ENCODE measurements at places on chromosomes 11 and 22. TPM values are rescaled to one million over a fixed set of nuclear protein-coding genes. Genes with fewer than 3 reads are reported as not detected.

The OR5D14 gene
- polyA plus RNA-seq: not detected

GRCh38 chr11:1156506-1157340 lies 1.0 kb upstream of the MUC5AC start:
- DNase-seq: no peak

DNA sequence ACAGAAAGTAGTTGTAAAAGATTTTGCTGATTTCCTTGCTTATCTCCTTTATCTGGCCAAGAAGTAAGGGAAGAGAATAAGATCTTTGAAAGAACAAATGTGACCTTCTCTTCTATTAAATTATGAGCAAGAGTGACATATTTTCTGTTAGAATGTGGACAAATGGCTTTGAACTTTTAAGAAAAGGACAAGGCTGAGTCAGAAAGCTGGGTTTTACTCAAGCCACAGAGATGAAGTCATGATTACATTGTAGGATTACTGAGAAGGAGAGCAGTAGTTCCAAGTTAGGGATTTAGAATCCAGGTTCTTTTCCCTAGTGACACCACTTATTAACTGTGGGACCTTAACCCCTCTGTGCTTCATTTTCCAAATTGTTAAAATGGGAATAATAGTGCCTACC lies 13.5 kb downstream of the CCDC90B start:
- DNase-seq: peak; percentile 57

The SMC1B gene
- polyA plus RNA-seq: not detected

The PRG3 gene
- not detected for polyA plus RNA-seq

DNA sequence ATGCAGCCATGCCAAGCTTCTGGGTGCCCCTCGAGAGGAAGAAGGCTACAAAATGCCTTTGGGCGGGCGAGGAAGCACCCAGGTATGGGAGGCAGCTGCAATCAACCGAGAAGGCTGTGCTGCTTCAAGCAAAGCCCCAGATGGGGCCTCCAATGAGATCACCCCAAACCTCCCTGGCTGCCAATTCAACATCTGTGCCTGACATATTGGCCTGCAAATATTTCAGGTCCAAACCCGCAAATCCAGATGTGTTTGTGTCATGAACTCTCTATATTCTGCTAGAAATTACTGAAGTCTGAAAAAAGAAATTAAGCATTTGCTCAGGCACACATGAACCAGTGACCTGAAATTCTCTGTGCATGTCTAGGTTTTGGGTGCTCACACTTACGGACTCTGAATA lies 78.8 kb upstream of the RCN1 start:
- DNase-seq: no peak

- DNase-seq: no peak
Observed at GRCh38 chr11:17827006-17827405, 92.4 kb downstream of the KCNC1 start.

The PNPLA3 gene
- 4.8 TPM for polyA plus RNA-seq

DNA sequence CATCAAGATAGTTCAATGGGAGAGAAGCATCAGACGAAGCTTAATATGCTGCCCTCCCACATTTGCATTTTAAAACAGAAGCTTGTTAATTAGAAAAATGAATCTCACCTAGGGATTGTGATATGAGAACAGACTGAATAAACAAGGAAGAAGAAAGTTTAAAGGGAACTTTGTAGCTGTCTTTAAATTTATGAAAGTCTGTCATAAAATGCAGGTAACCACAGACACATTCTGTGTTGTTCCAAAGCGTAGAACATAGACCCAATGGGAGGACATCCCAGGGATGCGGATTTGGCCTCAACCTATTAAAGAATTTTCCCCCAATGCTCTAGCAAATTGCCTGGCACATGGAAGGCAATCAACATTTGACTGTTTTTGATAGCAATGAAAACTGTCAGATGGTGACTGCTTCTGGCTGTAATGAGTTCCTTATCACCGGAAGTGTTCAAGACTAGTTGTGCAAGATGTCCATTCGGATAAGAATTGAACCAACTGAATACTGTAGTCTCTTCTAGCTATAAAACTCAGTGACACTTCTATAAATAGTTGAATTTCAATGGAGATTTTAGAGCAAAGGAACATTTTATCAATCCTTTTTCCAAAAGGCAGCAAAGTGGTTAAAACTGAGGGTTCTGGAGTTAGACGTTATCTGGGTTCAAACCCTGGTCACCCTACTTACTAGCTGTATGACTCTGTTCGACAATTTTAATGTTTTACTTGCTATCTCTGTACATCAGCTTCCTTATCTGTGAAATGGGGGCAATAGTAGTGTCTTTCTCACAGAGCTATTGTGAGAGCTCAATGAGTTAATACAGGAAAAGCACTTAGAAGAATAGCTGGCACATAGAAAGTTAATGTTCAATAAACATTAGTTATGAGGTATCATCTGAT lies 64.9 kb downstream of the LIF start:
- no peak for DNase-seq

DNA sequence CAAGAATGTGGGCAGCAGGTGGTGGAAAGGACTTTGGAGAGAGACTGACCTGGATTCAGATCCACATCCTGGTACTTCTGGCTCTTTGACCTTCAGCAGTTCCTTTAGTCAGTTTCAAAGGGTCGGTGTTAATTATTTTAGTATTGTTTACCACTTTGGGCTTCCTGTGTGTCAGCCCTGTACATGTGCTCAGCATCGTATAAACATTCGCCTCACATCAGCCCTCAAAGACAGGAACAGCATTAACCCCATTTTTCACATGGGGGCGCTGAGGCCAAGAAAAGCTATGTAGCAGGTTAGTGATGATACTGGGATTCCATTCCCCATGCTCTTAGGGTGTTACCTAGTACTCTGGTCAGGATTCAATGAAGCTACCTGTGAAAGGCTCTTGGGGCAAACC lies 72.1 kb upstream of the YWHAH start:
- DNase-seq: no peak

The PHLDA2 gene
- polyA plus RNA-seq: 13.7 TPM

GRCh38 chr11:86983021-86983488 lies 27.9 kb upstream of the FZD4 start:
- no peak for DNase-seq

GRCh38 chr22:32661296-32661695 lies 140.2 kb upstream of the TIMP3 start:
- DNase-seq: peak; percentile 81

- no peak for DNase-seq
Observed at GRCh38 chr11:48093795-48094642, 113.7 kb downstream of the PTPRJ start.

DNA sequence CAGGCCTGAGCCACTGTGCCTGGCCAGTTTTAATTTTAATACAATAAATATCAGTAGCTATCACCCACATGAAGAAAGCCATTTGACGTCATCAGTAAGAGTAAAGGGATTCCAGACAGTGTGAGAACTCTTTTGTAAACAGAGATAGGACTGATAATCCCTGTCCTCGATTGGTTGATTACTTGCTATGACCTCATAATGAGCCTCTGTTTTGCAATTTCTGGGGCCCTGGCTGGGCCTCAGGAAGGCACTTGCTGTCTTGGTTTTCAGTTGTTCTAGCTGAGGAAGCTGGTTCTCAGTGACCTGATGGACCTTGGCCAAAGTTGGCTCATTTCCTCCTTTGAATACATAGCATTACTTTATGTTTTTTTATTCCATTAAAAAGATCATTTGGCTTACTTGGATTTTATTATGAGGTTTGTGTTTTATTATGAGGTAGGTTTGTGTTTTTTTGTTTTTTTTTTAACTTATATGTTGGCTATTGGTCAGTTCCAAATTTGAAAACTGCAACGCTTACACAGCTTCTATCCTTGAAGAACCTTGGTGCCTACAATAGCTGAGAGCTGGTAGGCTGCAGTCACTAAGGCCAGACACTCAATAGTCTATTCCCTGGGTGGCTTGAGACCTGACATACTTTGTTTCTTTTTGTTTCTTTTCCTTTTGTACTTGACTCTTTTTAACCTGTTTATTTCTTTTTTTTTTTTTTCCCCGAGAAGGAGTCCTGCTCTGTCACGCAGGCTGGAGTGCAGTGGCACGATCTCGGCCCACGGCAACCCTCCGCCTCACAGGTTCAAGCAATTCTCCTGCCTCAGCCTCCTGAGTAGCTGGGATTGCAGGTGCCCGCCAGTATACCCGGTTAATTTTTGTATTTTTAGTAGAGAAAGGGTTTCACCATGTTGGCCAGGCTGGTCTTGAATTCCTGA lies 20.0 kb downstream of the MARK2 start:
- no peak for DNase-seq

The SERPINH1 gene
- polyA plus RNA-seq: 1,604 TPM

GRCh38 chr11:3781423-3781822 lies 15.9 kb downstream of the NUP98 start:
- DNase-seq: no peak

GRCh38 chr11:1017269-1018005 lies 19.1 kb downstream of the MUC6 start:
- DNase-seq: no peak

GRCh38 chr11:71423181-71423790 lies 24.9 kb downstream of the DHCR7 start:
- DNase-seq: no peak

GRCh38 chr11:111737444-111738210 lies 28.6 kb downstream of the PPP2R1B start:
- no peak for DNase-seq

DNA sequence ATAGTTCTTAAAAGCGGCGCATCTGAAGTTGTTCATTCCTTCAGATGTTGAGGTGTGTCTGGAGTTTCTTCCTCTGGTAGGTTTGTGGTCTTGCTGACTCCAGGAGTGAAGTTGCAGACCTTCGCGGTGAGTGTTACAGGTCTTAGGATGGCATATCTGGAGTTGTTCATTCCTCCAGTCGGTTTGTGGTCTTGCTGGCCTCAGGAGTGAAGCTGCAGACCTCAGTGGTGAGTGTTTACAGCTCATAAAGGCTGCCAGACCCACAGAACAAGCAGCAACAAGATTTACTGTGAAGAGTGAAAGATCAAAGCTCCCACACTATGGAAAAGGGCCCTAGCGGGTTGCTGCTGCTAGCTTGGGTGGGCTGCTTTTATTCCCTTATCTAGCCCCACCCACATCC lies 201.7 kb upstream of the PDGFD start:
- DNase-seq: no peak

DNA sequence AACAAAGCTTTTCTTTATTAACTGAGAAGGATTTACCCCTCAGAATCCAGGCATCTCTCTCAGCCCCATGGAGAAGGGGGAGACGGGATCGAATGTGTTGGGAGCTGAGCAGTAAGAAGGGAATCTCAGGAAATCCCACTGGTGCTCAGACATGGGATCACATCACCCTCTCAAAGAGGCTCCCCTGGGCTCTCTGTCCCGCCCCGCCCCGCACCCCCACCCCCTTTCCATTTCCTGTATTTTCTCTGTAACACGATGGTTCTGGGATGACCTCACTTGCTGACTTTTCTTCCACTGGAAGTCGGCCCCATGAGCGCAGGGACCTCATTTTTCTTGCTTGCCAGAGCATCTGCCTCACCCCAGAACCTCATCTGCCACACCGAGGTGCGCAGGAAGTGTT lies 100.0 kb downstream of the RPS6KA4 start:
- DNase-seq: no peak

GRCh38 chr11:62705413-62705812 lies 1.8 kb downstream of the BSCL2 start:
- DNase-seq: no peak

DNA sequence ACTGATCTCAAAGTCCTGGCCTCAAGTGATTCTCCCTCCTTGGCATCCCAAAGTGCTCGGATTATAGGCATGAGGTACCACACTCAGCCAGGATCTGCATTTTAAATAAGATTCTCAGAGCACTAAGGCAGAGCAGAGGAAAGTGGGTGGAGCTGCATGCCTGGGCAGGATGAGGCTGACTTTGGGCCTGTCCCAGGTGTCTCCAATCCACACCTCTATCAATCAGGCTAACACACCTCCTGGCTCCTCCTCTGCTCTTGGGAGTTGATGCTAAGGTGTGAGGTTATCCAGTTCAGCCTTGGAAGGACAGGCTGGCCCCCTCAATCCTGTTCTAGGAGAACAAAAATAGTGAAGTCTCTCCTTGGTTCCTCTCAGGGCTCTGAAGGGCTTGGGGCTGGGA lies 30.2 kb upstream of the P2RY2 start:
- DNase-seq: no peak

DNA sequence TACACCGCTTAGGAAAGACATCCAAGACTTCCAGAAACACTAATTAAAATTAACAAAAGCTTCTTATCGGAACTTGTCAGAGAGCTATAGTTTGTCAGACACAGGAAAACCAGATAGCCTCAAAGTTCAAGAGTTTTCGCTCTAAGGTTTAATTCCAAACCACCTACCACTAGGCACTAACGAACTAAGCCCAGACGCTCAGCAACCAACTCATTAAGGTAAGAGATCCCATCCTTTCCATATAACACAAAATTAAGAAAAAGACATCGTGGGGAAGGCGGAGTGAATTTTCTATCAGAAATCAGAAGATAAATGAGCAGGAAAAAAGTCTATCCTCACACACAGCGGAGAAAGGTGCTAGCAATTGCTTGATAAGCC lies 382 bp downstream of the IMMP1L start:
- DNase-seq: no peak

GRCh38 chr22:39622881-39623367 lies 52.4 kb downstream of the CACNA1I start:
- no peak for DNase-seq

- peak; percentile 8 for DNase-seq
Observed at GRCh38 chr11:45974806-45975205, 52.4 kb downstream of the LARGE2 start.

GRCh38 chr11:128105950-128106349 lies 481.4 kb downstream of the ETS1 start:
- DNase-seq: no peak

DNA sequence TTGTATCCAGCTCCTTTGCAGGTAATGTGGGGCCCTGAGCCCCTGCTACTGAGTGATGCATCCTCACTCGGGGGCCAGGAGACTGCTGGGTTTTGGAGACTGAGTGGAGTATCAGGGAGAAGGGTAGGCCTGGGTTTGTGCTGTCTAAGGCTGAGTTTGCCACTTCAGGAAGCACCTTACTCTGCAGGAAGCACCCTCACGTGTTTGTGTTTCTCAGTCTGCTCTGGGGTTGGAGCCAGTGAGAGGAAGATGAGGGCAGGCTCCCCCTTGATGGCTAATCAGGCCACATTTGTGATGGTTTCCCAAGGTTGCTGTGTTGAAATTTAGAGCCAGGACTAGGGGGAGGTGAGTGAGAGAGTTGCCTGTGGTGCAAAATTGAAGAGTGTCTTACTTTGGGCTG lies 13.7 kb upstream of the THY1 start:
- no peak for DNase-seq

The PKDREJ gene
- not detected for polyA plus RNA-seq

DNA sequence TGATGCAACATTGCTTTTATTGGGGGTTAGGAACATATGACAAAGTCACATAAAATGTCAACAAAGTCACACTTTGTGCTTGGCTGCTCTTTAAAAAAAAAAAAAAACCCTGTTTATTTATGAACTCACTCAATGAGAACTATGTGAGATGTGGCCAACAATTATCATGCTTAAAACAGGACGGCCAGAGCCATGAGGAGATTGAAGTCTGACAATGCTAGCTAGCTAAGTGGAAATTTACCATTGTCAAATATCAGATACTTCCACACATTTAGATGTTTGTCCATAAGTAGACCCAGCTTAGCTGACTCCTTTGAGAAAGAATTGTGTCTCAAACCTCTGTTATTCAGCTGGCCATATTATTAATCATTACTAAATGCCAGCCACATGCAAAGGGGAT lies 26.9 kb downstream of the BLID start:
- DNase-seq: no peak
